ENCODE measurements at places on chromosomes 3 and 15. TPM values are rescaled to one million over a fixed set of nuclear protein-coding genes. Genes with fewer than 3 reads are reported as not detected.

Gene UNC45A
- total RNA-seq, result 80.2 TPM

Gene ZSCAN29
- total RNA-seq, result 45.6 TPM

Gene BFSP2
- total RNA-seq, result not detected

Gene PP2D1
- not detected for total RNA-seq

Gene ABHD10
- total RNA-seq, result 40.2 TPM

Gene SLC15A2
- total RNA-seq, result 3.4 TPM

Gene POLQ
- total RNA-seq, result 12.2 TPM

Gene SLC25A36
- 84.4 TPM for total RNA-seq

Gene CCDC33
- 5.0 TPM for total RNA-seq

Gene TM6SF1
- total RNA-seq, result 0.24 TPM

DNA sequence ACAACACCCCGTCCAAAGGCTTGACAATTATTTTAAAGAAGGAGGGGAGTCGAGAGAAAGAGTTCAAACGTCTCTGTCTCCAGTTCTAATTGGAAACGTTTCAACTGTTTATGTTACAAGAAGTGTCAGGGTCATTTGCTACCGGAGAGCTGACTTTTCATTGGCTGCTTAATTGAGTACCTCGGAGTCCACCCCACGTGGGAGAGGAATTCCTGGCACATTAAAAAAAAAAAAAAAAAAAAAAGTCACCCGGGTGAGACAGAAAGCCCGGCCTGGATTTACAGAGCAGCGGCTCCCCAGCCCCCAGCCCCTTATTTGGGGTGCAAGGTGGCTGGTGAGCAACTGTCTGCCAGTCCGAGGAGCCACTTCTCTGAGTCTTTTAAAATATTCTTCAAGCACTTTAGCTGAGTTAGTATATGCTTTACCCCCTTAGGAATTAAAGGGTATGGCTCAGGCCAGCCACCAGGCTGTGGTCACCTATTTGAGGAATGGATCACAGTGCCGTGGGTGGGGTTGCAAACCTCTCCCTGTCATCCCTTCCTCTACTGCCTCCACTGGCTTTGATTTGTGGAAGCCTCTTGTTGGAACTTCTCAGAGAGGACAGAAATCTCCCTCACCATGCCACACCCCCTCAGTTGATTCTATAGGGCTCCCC, 3.9 kb upstream of the TLE3 start:
- no peak for DNase-seq
- peaks cover 33% of the 10 kb centered on the region for H3K27me3 ChIP-seq
- H3K4me1 ChIP-seq, result peaks cover 19% of the 10 kb centered on the region
- H3K27ac ChIP-seq, result peak overlapping the region; percentile 74

GRCh38 chr15:76846782-76847181, 58.4 kb downstream of the SCAPER start:
- H3K36me3 ChIP-seq, result peaks cover 30% of the 10 kb centered on the region
- peaks cover 8% of the 10 kb centered on the region for H3K4me1 ChIP-seq

DNA sequence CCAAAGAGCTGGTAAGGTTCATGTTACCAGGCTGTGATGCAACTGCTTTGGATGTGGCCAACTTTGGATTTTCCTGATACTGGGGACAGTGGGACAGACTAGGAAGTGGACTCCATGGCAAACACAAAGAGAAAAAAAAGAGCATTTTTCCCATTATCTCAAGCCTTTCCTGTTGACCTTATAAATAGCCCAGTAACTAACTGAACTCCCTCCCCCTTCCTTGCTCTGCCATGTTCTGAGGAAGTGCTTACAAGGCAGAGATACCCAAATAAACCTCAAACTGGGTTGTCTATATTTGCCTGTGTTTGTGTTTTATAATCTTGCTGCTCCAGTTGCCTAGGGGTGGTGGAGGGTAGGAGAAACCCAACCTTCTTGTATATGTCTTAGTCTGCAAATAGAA, 27.3 kb upstream of the SLC9A9 start:
- no peaks in the 10 kb centered on the region for H3K4me1 ChIP-seq
- no peaks in the 10 kb centered on the region for H3K36me3 ChIP-seq
- no peak overlapping the region for H3K27ac ChIP-seq
- DNase-seq, result no peak
- no peaks in the 10 kb centered on the region for H3K27me3 ChIP-seq

DNA sequence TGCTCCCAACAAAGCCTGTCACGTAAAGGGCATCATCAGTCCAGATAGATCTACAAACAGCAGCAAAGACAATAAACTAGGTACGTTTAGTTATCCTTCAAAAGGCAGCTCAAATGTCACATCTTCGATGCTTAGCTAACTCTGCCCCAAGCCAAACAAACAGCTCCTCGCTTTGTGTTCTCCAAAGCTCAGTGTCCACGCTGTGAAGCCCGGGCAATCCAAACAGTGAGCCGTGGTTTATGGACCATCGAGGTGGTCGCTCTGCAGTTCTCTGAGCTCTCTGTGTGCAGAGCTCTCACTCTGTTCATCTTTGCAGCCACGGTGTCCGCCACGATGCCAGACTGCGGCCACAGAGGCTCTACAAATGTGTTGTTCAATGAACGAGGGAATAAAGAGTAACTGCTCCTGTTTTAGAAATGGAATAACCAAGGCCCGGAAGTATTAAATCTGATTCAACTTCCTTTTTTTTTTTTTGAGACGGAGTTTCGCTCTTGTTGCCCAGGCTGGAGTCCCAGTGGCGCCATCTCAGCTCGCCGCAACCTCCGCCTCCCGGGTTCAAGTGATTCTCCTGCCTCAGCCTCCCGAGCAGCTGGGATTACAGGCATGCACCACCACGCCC, 117.2 kb upstream of the FAM174B start:
- peak; percentile 42 for DNase-seq
- no peaks in the 10 kb centered on the region for H3K27me3 ChIP-seq
- no peak overlapping the region for H3K27ac ChIP-seq
- H3K4me3 ChIP-seq, result no peak overlapping the region

DNA sequence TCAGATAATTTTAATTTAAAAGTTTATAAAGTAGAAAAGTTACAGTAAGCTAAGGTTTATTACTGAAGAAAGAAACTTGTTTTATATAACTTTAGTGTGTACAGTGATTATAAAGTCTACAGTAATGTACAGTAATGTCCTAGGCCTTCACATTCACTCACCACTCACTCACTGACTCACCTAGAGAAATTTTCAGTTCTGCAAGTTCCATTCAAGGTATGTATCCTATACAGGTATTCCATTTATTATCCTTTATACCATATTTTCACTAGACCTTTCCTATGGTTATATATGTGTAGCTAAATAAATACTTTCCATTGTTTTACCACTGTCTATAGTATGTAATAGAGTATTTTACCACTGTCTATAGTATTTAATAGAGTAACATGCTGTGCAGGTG, 33.2 kb upstream of the MME start:
- no peaks in the 10 kb centered on the region for H3K4me1 ChIP-seq
- H3K4me3 ChIP-seq, result no peak overlapping the region
- no peak for DNase-seq
- no peaks in the 10 kb centered on the region for H3K36me3 ChIP-seq
- no peak overlapping the region for H3K27ac ChIP-seq

DNA sequence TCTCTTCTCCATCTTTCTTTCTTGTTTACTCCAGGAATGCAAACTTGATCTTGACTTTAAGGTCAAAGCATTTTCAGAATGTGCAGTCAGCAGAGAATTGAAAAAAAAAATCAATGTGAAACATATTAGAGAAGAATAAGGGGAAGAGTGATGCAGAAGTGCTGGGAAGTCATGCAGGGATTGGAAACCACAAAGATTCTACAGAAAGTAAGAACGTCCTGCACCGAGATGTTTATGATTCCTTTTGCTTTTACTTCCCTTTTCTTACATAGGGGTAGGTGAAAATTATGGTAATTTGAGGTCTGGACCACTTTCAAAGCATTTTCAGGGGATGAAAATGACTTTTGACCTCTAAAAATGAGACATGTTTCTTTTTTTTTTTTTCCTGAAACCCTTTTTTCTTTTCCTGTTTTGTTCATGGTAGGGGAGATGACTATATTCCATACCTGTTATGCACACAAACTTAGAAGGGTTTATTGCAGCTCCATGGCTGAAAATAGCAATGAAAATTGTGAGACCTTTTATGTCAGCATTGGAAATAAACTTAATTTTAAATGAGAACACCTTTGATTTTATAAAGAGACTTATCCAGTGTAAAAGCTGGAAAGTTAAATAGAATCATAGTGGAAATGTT, 623.5 kb upstream of the TBL1XR1 start:
- no peaks in the 10 kb centered on the region for H3K27me3 ChIP-seq
- no peaks in the 10 kb centered on the region for H3K36me3 ChIP-seq

- peaks cover 17% of the 10 kb centered on the region for H3K4me1 ChIP-seq
- no peak overlapping the region for H3K4me3 ChIP-seq
- H3K27me3 ChIP-seq, result peaks cover 9% of the 10 kb centered on the region
- DNase-seq, result no peak
Observed at GRCh38 chr15:68366314-68366713, 65.6 kb downstream of the ITGA11 start.

- DNase-seq, result no peak
Observed at GRCh38 chr3:69740103-69741021, 1.1 kb downstream of the MITF start.

DNA sequence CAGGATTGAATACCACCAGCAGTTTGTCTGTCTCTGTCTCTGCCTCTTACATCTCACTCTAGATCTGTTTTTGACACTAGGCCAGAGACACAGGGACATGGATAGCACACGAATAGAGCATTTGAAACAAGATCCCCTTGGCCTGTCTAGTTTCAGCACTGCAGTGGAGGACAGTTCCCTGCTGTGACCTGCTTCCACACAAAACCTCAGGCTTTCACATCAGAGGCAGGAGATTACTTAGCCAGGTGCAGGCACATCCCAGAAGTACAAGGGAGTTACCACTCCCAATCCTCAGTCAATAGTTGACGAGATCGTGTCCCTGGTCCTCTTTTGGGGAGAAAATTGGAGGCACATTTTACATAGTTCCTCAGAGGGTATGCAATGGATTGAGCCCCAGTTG, 34.0 kb upstream of the CCK start:
- no peak for DNase-seq
- H3K36me3 ChIP-seq, result no peaks in the 10 kb centered on the region
- H3K4me3 ChIP-seq, result no peak overlapping the region
- H3K27me3 ChIP-seq, result peaks cover 29% of the 10 kb centered on the region

GRCh38 chr15:57550640-57551039, 41.1 kb upstream of the MYZAP start:
- no peak for DNase-seq
- no peak overlapping the region for H3K4me3 ChIP-seq
- H3K4me1 ChIP-seq, result peaks cover 39% of the 10 kb centered on the region
- H3K36me3 ChIP-seq, result peaks cover 10% of the 10 kb centered on the region

DNA sequence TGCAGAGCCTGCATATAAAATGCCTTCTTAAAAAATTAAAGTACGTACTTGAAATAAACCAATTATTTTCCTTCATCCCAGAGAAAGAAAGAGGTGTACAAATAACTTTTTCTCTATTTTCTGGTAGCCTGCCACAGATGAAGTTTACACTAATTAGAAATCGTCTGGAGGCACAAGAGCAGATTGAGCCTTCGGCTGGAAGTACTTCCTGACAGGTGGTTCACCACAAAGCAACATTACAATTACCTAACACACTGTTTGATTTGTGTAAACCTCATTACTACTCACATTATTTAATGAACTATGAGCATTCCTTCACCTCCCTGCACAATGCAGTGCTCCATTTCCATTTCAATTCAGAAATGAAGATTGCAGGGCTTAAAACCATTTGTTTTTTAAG, 856.1 kb downstream of the SI start:
- no peak for DNase-seq
- no peaks in the 10 kb centered on the region for H3K4me1 ChIP-seq
- no peak overlapping the region for H3K4me3 ChIP-seq
- H3K27me3 ChIP-seq, result peaks cover 3% of the 10 kb centered on the region
- no peaks in the 10 kb centered on the region for H3K36me3 ChIP-seq
- H3K27ac ChIP-seq, result no peak overlapping the region

DNA sequence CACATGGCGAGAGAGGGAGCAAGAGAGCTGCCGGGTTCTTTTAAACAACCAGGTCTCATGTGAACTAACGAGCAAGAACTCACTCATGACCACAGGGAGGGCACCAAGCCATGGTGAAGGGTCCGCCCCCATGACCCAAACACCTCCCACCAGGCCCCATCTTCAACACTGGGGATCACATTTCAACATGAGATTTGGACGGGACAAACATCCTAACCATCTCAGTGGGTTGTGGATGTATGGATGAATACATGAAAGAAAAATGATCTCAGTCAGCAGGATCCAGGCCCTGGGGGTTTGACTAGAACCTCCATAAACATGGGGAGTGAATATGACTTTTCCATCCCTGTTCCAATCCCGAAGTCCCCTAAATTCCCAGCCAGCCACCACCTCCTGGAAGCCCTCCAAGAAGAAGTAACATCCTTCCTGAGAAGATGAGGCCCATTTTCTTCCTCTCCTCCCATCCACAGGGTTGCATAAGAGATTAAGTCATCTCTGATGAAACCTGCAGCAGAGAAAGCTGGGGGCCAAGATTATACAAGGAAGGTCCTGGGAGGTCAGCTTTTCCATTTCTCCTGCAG, 9.5 kb downstream of the CAV3 start:
- no peak overlapping the region for H3K27ac ChIP-seq
- no peaks in the 10 kb centered on the region for H3K36me3 ChIP-seq
- H3K4me1 ChIP-seq, result peaks cover 22% of the 10 kb centered on the region
- no peak for DNase-seq

- peaks cover 3% of the 10 kb centered on the region for H3K27me3 ChIP-seq
- no peaks in the 10 kb centered on the region for H3K36me3 ChIP-seq
- no peak overlapping the region for H3K27ac ChIP-seq
- no peaks in the 10 kb centered on the region for H3K4me1 ChIP-seq
- DNase-seq, result no peak
Observed at GRCh38 chr3:152076148-152076547, 192.6 kb upstream of the MBNL1 start.

- no peaks in the 10 kb centered on the region for H3K36me3 ChIP-seq
- no peaks in the 10 kb centered on the region for H3K27me3 ChIP-seq
- H3K27ac ChIP-seq, result no peak overlapping the region
Observed at GRCh38 chr3:134441821-134442220, 44.0 kb downstream of the ANAPC13 start.

DNA sequence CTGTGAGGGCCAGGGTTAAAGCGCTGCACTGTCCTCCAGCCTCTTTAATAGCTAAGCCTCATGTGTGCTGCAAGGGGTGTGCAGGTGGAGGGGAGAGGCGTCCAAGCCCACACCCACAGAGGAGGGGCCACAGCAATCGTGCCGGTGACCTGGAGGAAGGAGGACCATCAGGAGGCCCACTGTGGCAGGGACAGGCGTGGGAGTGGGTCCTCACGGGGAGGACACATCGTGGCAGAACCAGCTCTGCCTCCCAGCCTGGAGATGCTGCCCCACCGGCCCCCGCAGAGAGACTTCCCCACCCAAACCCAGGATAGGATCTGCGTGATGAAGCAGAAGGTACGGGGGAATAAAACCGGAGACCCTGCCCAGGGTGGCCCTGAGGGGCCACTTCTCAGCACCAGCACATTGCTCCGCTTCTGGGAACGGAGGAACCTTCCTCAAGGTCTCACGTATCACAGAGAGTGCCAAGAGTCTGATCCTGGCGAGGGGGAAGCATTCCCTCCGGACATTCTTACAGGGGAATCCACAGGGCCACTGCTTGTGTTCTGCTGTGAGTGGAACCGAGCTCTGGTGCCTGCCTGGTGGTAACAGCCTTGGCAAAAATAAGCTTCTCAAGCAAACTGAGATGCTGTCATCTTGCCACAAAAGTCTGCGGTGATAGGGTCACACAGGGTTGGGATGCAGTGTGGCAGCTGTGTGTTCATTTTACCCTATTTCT, 199.8 kb downstream of the XXYLT1 start:
- peaks cover 15% of the 10 kb centered on the region for H3K36me3 ChIP-seq
- DNase-seq, result no peak
- H3K4me3 ChIP-seq, result no peak overlapping the region
- H3K4me1 ChIP-seq, result no peaks in the 10 kb centered on the region
- H3K27ac ChIP-seq, result no peak overlapping the region
